Epithelial cell of alveolus of lung (primary cell): ENCODE measurements at places on chromosomes 7 and 10. TPM values are rescaled to one million over a fixed set of nuclear protein-coding genes. Genes with fewer than 3 reads are reported as not detected.

The ASAH2 gene
- 0.56 and 0.65 TPM in 2 replicates for total RNA-seq

The HTR7 gene
- total RNA-seq = 7.4 and 8.5 TPM in 2 replicates

The ASL gene
- 58.2 and 84.7 TPM in 2 replicates for total RNA-seq

The SPDYE5 gene
- not detected in 2 replicates for total RNA-seq

The TEX47 gene
- not detected in 2 replicates for total RNA-seq
